Adrenal gland (tissue), 19 donors: ENCODE measurements at places on chromosomes 2 and 18.

GRCh38 chr18:50715919-50716318 lies 103.9 kb downstream of the MRO start:
- DNase-seq = no peak

- no peak for DNase-seq
These were observed 70.7 kb upstream of the BCL2L11 start for GRCh38 chr2:111049792-111050640.

DNA sequence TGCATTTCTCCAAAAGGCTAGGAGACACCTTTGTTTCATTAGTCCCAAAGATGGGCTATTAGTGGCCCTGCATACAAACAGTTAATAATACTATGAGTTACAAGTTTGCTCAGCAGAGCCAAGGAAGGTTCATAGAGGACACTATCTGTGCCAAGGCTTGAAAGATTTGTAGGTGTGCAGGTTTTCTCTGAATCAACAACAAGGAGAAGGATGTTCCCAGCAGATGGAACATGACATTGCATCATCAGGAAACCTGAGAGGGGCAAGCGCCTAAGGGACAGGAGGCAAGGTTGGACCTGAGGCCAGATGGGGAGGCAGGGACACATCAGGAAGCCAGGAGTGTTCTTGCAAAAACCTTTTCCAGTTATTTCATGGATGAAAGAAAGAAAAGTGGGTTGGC lies 35.4 kb upstream of the STK17B start:
- no peak for DNase-seq

DNA sequence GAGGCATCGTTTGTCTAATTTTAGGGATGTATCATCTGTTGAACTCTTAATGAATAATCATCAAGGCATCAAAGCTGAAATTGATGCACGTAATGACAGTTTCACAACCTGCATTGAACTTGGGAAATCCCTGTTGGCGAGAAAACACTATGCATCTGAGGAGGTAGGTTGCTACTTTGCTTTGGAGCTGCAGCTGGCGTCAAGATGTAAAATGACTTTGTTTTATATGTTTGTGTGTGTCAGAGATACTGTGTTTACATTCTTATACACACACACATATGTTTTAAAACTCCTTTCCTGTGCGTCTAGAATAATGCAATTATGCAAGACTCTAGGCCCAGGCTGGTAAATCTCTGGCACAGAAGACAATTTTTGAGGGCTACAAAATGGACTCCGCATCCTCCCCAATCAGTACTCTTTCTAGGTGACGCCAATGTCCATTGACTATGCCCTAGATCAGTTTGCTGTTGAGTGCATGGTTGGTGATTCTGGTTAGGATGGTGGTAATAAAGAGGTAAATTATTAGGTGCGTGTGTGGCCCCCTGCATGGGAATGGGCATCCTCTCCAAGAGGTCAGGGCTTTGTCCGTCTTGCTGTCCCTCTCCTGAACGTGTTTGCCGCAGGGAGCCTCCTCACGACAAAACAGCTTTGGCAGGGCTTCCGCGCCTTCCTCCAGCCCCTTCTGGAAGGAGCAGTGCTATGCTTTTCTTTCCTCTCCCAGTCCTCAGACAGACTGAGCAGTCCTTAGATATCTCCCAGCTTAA lies 68.2 kb upstream of the EML6 start:
- DNase-seq = no peak

DNA sequence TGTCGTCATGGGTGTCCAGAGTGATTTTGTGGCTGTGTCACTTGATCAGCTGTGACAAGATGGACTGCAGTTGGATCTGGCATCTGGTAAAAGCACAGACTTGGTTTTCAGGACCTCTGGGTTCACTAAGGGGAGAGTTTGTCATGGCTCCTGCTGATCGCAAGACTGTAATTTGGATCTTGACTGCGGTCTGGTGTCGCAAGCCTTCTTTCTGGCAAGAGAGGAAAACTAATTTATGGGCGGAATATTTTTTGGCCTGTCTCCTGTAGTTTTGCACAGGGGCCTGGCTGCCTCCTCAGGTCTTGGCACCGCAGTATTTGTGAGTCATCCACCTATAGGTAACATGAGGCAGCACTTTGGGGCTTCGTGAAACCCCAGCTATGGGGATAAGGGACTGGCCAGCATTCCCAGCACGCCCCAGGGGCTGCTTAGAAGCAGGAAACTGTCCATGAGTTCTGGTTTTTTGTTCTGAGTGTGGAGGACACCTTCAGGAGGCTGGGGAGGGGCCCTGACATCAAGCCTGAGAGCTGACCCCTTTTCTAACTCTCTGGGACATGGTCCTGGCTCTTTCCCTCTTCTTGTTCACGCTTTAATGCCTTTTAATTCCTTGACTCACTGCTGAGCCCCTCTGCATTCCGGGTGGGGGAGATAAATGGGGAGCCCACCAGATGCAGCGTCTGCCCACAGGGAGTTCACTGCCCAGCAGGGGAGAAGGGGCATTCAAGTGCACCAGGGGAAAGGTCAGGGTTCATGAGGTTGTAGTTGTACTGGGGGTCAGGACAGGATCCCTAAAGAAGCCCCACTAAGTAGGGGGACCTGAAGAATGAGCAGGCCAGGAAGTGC lies 12.2 kb downstream of the SH3BP4 start:
- peak; percentile 79 for DNase-seq

- no peak for DNase-seq
These were observed 1.0 kb downstream of the DNPEP start for GRCh38 chr2:219386532-219387280.

DNA sequence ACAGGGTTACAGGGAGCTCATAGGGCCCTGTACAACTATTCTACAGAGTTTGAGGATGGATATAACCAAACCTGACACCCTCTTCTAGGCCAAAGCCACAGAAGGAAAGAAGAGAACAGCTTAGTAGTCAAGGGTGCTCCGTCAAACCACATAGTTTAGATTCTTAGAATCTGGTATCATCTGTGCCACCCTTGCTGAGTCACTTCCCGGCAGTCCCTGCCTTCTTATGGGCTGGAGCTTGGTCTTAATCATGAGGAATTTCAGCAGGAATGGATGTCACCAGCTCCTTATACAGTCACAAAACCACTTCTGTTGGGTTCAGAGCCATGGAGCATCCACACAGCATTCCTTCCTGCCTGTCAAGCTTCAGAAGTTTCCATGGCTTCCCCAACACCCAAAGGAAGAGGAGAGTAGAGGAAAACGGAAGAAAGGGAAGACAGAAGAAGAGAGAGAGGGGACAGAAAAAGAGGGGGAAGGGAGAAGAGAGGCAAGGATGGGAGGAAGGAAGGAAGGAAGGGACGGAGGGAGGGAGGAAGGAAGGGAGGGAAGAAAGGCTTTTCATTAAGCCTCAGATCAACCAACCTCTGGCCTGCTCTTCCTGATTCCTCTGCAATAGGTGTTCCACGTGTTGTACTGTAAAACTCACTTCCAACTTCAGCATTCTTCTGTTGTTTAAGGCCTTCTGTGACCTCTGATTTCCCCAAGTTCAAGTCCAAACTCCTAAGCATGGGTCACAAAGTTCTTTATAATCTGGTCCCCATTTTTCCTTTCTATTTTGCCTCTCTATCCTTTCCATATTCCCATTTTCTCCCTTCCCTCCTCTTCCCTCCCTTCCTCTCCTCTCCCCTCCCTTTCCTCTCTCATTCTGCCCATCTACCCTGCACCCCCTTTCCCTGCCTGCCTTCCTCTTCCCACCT lies 246.1 kb upstream of the TNP1 start:
- no peak for DNase-seq

DNA sequence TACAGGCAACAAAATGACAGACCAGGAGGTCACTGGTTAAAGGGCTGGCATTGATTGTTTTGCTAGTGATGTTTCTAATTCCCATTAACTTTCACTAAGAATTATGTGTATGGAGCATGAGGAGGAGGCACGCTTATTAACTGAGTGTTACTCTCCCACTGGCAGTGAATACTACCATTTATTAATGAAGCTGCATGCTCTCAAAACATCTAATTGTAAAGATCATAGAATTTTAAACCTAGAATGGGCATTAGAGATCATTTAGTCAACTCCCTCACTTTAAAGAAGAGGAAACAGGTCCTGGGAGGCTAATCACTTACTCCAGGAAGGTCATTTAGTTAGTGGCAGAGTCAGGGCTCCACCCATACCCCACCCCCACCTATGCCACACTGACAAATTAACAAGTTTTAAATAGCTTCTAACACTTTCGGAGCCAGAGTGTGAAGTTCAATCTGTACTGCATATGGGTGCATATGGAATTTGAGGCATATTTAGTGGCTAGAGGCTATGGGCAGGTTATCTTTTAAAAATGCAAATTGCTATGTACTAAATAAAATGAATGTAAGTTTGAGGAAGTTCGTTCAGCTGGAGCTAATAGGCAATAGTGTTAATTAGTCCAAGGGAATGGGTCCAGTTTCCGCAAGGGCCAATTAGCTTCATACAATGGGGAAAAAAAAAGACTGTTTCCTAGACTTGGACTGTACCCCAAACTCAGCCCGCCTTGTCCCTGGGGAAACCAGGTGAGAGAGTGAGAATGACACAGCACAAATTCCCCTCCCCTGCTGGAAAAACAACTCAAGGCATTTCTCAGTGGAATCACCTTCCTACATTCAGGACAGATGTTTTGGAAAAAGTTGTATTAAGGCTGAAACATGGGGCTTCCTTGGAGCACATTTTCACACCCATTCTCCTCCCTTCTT lies 178.8 kb downstream of the ICOS start:
- no peak for DNase-seq

DNA sequence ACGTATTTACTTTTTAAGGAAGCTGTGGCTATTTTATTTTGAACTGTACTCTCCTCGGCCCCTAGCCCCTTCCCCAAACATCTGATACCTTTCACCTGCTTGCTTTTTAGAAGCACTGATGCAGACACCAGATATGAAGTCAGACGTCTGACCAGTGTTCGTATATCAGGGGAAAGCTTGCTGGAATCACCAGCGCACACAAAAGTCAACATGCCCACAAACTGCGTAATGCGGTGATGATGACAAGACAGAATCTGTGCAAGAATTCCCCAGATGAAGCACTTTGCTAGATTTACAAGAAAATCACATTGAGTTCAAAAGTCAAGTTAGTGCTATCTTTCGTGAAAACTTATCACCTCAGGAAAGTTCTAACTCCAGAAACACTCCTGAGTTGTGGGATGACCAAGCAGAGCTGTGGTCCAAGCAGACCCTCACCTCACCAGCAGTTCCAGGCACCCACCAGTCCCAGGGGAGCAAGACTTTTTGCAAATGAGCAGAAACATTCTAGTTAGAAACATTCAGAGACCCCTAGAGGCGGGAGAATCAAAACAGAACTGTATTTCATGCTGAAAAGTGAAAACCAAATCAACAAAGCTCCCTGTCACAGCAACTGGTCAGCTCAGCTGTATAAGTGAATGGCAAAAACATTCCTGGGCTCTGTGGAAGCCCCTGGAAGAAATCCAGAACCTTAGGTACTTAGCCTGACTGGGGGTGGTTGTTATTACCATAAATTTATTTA lies 55.7 kb downstream of the INO80C start:
- no peak for DNase-seq

GRCh38 chr2:64203858-64204632 lies 59.8 kb upstream of the PELI1 start:
- peak; percentile 27 for DNase-seq

DNA sequence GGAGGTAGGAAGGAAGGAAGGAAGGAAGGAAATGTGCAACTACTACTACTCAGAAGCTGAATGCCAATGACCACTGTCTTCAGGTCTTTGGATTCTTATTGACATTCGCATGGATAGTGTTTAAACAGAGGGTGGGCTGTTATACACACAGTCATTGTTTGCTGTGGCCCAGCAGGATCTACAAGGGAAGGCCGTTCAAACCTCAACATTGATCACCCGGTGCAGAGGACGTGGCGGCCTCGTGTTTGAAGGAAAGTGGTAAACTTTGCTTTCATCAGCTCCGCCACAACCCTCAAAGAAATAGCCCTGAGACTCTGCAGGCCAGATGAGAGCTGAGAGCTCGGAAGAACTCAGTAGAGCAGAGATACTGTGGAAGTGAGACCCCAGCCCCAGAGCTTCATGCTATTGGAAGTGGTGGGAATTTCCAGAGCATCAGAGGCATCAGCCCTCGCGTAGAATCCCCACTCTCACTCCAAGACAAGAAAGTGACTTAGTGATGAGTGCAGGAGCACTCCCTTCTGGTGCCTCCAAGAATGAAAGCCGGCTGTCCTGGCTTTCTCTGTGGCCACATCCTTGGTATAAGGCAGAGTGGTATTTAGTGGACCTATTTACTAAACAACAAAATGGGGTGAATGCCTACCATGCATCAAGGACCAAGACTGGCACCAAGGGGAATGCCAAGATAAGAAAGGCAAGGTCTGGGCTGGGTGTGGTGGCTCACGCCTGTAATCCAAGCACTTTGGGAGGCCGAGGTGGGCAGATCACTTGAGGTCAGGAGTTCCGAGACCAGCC lies 10.1 kb upstream of the ROCK2 start:
- DNase-seq = no peak

DNA sequence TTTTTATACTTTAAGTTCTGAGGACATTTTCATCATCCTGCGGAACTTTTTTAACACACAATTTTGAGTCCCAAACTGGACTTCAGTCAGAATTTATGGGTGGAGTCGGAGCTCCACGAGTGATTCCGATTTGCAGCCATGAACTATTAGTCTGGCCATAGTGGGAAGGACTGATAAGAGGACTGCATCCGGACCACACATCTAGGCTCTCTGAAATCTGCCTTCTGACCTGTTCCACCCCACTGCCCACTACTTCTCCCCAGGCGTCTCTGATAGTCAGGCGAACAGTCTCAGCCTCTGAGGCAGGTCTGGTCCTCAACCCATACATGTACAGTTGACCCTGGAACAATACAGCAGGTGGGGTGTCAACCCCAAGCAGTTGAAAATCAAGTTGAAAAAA lies 5.2 kb downstream of the MRPL35 start:
- DNase-seq = no peak

DNA sequence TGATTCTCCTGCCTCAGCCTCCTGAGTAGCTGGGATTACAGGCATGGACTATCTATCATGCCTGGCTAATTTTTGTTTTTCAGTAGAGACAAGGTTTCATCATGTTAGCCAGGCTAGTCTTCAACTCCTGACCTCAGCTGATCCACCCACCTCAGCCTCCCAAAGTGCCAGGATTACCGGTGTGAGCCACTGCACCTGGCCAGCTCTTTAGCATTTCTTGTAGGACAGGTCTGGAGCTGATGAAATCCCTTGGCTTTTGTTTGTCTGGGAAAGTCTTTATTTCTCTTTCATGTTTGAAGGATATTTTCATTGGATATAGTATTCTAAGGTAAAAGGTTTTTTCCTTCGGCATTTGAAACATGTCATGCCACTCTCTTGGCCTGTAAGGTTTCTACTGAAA lies 20.2 kb downstream of the VPS54 start:
- DNase-seq = no peak

DNA sequence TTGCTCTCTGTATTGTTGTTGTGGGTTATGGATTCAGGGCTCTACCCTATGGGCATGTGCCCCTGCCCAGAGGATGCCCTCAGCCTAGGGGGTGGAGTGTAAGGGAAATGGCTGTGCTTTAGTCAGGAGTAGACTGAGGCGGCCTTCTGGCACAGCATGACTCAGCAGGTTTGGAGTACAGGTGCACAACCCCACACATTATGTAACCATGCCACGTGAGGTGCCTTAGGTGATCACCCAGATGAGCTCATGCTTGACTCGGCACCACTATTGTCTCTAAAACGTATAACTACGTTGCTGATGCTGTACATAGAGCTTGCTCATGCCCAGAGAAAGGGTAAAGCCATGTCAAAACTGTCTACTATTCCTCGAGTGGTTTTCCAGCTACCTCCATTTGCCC lies 48.3 kb upstream of the ZC3H15 start:
- no peak for DNase-seq
